ENCODE measurements at places on chromosomes 5 and 9.

GRCh38 chr5:1867114-1867814 lies 15.5 kb downstream of the IRX4 start:
- no peak for DNase-seq

GRCh38 chr5:68849906-68850305 lies 243.9 kb upstream of the SLC30A5 start:
- no peak for DNase-seq

- no peak for DNase-seq
These were observed 257.1 kb downstream of the MCTP1 start for GRCh38 chr5:95027775-95028174.

DNA sequence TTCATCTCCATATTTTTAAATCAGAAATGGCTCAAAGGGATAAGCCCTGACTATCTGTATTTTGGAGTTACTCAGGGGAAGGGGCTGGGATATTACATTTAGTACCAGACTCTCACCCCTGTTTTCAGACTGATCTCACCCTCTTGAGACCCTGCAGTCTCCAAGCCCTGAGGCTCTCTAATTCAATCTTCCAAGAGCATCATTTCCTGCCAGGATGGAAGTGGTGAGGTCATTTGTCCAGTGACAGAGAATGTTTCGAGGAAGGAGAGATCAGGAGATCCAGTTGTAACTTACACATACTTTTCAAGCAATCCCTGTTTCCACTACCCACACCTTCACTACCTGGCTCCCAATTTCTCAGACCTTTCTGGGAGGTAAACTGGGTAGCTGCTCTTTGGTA lies 295.5 kb upstream of the EFNA5 start:
- no peak for DNase-seq

DNA sequence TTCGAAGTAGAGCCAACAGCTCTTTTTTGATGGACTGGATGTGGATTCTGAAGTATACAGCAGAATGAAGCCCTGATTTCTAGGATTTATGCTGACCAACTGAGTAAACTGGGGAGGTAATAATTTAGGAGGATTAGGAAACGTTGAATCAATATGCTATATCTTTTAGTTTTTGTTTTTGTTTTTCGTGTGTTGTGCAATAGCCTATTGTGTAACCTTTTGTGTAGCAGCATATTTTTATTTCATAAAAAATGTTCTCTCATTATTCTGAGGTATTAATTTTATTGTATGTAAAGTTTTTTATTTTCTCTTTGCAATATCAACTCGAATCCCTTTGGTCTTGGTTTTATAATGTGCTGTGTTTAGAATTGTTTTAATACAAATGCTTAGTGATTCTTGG lies 902.3 kb downstream of the EFNA5 start:
- DNase-seq, result no peak

- DNase-seq, result no peak
These were observed 113.1 kb upstream of the PCSK1 start for GRCh38 chr5:96546120-96546519.

DNA sequence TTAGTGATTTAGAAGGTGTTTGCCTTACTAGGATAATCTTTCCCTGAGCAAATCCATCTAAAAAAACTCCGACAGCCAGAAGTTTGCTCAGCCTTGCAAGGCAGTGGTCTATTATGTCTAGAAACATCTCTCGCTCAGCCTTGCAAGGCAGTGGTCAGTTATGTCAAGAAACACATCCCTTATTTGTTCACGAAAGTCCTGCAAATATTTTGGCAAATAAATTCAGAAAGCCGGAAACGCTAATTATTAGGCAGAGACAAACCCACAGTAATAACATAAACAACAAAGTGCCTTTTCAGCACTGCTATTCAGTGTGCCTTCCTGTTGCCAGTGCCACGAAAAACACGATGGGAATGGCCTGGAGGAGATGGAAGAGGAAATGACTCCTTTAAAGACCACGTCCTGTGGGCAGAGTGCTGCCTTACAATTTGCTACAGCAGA lies 184.5 kb downstream of the GNAQ start:
- DNase-seq, result no peak

DNA sequence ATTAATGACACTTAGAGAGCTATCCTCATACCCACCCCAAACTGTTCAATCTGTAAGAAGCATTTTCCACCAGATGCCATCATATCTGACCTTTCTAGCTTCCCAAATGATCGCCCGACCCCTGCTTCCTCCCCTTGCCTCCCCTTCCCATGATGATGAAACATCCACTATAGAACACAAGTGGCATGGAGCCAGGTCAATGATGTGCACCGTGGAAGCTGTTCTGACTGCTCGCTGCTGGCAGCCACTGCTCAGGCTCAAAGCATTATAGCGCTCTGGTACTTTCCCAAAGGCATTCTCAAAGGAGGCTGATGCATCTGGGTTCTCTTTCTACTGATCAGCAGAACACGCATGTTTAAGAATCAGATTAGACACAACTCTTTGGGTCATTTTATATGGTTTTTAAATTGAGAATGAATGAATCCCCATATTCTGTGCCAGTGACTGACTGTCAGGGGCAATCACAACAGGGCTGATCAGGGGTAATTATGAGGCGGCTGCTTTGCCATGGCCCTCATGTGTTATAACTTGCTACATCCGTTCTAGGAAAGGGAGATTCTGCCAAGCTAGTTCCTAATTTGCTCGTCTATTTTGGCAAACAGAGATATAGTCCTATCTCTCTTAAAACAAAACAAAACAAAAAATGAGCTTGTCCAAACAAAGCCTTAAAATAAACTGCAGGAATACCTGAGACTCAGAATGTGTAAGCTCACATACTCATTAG lies 343.7 kb downstream of the ENC1 start:
- DNase-seq, result no peak

DNA sequence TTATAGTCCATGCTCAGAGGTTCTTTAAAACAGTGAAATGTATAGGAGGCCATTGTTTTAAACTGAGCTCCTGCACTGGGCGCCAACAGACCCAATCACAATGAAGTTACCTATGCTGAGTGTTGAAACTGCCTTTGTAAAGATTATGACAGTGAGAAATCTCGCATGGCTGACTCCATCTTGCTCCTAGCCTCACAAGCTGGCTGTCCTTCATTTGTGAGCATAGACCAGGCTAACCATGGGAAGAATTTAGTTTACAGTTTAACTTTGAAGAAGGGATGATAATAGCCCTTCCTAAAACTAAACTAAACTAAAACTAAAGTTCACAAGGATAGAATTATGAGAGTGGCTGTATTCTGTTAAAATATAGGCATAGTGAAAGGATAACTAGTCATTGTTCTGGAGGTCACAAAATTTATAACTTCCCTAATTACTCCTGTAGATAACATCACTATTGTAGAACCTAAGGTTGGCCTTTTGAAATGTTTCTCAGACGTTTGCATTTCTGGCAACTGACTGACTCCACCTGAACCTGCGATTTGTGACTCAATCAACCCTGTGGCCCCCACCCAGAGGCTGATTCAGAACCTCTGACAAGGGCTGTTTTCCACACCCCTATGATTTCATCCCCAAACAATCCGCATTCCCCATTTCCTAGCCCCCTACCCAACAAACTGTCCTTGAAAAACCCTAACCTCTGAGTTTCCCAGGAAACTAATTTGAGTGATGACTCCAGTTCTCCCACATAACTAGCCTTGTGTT lies 59.1 kb downstream of the HMHB1 start:
- no peak for DNase-seq
